ENCODE measurements at places on chromosomes 2 and 18. TPM values are rescaled to one million over a fixed set of nuclear protein-coding genes. Genes with fewer than 3 reads are reported as not detected.

TCF23 gene
- under 0.01 TPM for total RNA-seq

AGBL5 gene
- total RNA-seq, result 23.3 TPM

KIAA2012 gene
- under 0.01 TPM for total RNA-seq

MORN2 gene
- 30.2 TPM for total RNA-seq

GLB1L gene
- total RNA-seq, result 16.5 TPM

Data from articular chondrocyte of knee joint (primary cell).